ENCODE measurements at places on chromosomes 3 and 15.

DNA sequence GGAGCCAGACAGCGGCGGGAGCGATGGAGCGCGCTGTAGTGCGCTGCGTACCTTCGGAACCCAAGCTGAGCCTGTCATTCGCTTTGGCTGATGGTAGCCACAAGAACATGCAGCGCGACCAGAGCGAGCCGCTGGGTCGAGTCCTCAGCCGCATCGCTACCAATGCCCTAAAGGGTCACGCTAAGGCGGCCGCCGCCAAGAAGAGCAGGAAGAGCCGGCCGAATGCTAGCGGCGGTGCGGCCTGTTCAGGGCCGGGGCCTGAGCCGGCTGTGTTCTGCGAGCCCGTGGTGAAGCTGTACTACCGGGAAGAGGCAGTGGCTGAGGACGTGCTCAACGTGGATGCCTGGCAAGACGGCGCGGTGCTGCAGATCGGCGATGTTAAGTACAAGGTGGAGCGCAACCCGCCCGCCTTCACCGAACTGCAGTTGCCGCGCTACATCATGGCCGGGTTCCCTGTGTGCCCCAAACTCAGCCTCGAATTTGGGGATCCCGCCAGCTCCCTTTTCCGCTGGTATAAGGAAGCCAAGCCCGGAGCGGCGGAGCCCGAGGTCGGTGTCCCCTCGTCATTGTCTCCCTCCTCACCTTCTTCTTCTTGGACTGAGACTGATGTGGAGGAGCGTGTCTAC, 498 bp downstream of the PDE12 start:
- DNase-seq, result peak; percentile 21

DNA sequence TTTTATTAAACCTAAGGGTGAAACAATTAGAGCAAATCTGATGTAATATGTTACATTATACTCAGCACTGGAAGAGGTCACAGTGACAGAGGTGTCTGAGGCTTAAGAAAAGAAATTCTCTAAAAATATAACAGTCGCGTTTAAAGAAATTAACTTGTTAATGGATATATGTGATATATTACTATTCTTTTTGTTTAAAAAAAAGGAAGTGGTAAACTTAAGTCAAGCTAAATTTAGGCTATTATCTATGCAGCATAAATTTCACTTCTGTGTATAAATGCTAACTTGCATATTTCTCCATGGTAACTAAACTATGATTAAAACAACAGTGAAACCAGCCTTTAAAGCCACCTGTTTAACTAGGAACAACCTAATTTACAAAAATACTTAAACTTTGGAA, 191.3 kb downstream of the FOXP1 start:
- DNase-seq, result no peak

DNA sequence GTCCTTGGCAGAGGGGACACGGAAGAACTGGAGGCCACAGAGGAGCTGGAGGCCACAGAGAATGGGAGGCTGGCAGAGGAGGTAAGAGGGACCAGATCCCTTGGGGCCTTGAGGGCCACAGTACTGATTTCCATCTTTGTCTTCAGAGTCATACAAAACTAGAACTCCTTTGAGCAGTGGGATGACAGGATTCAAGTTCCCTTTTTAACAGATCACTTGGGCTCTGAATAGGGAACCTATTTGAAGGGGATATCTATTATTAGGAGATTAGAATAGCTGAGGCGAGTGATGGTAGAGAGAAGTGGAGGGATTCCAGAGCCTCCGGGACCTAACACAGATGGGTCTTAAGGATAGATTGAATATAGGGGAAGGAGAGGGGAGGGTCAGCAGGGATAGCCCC, 55.7 kb downstream of the OXNAD1 start:
- no peak for DNase-seq

DNA sequence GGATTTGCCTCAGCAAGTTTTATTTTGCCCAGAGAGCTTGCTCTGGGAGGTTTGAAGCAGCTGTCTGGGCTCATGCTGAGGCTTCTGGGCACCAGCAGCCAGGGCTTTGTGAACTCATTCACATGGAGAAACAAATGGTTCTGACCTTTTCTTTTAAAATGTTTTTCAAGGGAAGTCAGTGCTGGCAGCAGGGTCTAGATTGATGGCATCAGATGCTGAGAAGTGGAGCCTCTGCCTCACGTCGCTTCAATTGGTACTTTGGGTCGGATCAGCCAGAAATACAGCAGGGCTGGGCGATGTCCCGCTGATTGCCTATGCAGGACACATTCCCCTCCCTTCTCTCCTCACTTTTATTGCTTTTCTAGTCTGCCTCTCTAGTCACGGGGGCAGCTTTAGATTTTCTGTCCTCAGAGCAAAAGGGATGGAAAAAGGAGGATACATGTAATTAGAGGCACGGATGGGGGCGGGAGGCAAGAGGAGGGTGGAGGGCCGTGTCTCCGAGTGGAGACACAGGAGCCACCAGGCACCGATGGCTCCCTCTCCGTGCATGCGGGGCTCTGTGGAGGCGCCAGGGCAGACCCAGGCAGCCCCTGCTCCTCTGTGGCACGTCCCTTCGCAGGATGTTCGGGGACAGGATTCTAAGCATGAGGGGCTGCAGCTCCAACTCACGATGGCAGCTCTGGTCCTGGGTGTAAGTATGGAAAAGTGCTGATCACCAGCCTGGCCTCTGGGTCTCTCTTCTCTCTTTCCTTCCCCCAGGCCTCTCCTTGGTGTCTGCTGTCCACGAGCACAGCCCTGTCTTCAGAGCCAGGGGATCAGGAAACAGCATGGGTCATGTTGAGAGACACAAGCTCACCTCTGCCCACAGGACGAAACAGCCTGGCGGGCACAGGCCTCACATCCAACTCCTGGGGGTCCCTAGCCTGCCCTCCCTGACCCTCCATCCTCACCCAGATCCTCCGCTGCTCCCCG, 116.1 kb downstream of the FAM43A start:
- no peak for DNase-seq

All from HTR-8/SVneo (cell line).